CD4-positive, alpha-beta memory T cell (primary cell): ENCODE measurements at places on chromosomes 2 and 18.

DNA sequence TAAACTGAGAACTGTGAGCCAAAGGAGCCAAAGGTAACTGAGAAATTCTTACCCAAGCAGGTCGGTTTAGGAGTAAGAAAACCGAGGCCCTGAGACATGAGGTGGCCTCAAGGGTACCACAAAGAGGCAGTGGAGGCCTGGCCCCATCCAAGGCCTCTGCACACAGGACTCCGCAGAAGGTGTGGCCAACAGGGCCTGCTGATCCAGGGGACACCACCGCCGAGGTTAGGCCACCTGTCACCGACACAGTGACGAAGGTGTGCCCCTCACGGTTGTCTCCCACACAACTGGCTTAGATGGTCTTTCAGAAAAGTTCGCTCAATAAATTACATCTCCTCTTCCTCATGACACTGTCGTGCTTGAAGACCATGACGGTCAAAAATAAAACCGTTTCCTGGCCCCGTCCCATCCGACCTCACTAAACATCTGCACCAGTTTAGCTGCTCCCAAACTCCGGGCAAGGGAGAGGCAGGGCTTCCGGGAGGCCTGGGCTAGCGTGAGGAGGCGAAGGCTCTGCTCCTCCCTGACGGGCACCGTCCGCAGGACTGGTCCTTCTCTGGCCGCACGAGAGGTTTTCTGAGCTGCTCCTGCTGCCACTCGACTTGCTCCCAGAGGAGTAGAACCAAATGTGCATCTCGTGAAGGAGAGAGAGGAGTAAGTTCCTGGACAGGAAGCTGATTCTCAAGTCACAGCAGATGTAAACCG, 442.0 kb downstream of the EIPR1 start:
- DNase-seq = no peak
- H3K4me1 ChIP-seq = no peaks in the 10 kb centered on the region
- no peaks in the 10 kb centered on the region for H3K27me3 ChIP-seq
- no peaks in the 10 kb centered on the region for H3K36me3 ChIP-seq

GRCh38 chr2:6948677-6949351, 31.6 kb downstream of the RNF144A start:
- H3K36me3 ChIP-seq = peaks cover 4% of the 10 kb centered on the region
- no peak for DNase-seq
- no peak overlapping the region for H3K4me3 ChIP-seq
- peaks cover 8% of the 10 kb centered on the region for H3K4me1 ChIP-seq
- H3K27ac ChIP-seq = no peak overlapping the region

GRCh38 chr2:199160081-199160480, 297.7 kb downstream of the SATB2 start:
- H3K27me3 ChIP-seq = no peaks in the 10 kb centered on the region
- no peaks in the 10 kb centered on the region for H3K4me1 ChIP-seq
- H3K4me3 ChIP-seq = no peak overlapping the region
- no peaks in the 10 kb centered on the region for H3K36me3 ChIP-seq

- no peaks in the 10 kb centered on the region for H3K36me3 ChIP-seq
- H3K27me3 ChIP-seq = no peaks in the 10 kb centered on the region
- no peak for DNase-seq
Observed at GRCh38 chr2:216352653-216353270, 19.5 kb downstream of the MARCHF4 start.

GRCh38 chr18:73462092-73462491, 594.3 kb upstream of the NETO1 start:
- DNase-seq = no peak
- no peaks in the 10 kb centered on the region for H3K36me3 ChIP-seq
- no peaks in the 10 kb centered on the region for H3K4me1 ChIP-seq
- H3K27ac ChIP-seq = no peak overlapping the region

GRCh38 chr2:238971318-238972145, 123.6 kb downstream of the TWIST2 start:
- DNase-seq = no peak
- no peaks in the 10 kb centered on the region for H3K4me1 ChIP-seq
- no peak overlapping the region for H3K27ac ChIP-seq
- H3K27me3 ChIP-seq = no peaks in the 10 kb centered on the region
- no peaks in the 10 kb centered on the region for H3K36me3 ChIP-seq
- no peak overlapping the region for H3K4me3 ChIP-seq

- H3K36me3 ChIP-seq = no peaks in the 10 kb centered on the region
- no peak for DNase-seq
- H3K27me3 ChIP-seq = no peaks in the 10 kb centered on the region
- H3K4me3 ChIP-seq = no peak overlapping the region
- no peak overlapping the region for H3K27ac ChIP-seq
Observed at GRCh38 chr2:105181282-105181681, 60.3 kb upstream of the GPR45 start.

DNA sequence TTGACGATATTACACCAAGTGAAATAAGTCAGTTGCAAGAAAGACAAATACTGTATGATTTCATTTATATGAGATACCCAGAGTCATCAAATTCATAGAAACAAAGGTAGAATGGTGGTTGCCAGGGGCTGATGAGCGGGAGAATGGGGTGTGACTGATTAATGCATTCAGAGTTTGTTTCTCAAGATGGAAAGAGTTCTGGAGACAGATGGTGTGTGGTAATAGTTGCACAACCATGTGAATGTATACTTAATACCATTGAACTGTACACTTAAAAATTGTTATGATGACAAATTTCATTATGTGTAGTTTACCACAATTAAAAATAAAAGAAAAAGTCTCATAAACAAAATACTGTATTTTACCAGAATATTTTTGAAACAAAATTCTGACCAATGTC, 117.3 kb downstream of the PIGN start:
- no peak overlapping the region for H3K4me3 ChIP-seq
- H3K4me1 ChIP-seq = no peaks in the 10 kb centered on the region
- no peaks in the 10 kb centered on the region for H3K27me3 ChIP-seq
- no peaks in the 10 kb centered on the region for H3K36me3 ChIP-seq
- H3K27ac ChIP-seq = no peak overlapping the region
- DNase-seq = no peak

DNA sequence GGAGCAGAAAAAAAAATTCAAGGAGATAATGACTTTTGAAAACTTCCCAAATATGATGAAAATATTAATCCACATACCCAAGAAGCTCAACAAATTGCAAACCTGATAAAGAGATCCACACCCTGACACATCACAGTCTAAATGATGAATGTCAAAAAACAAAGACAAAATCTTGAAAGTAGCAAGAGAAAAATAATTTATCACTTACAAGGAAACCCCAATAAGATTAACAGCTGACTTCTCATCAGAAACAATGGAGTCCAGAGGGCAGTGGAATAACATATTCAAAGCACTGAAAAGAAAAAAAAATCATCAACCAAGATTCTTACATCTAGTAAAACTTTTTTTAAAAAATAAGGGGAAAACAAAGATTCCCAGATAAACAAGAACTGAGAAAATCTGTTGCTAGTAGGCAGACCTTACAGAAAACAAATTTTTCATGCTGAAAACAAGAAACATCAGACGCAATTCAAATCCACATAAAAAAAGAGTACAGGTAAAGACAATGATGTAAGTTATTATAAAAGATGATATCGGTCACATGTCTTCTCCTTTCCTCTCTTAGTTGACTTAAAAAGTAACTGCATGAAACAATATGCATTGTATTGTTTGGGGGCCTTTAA, 21.3 kb downstream of the SLC66A2 start:
- no peak overlapping the region for H3K4me3 ChIP-seq
- peaks cover 5% of the 10 kb centered on the region for H3K36me3 ChIP-seq
- DNase-seq = no peak
- no peaks in the 10 kb centered on the region for H3K4me1 ChIP-seq
- no peak overlapping the region for H3K27ac ChIP-seq

- no peak for DNase-seq
- H3K36me3 ChIP-seq = no peaks in the 10 kb centered on the region
- H3K4me1 ChIP-seq = no peaks in the 10 kb centered on the region
- H3K27me3 ChIP-seq = no peaks in the 10 kb centered on the region
- no peak overlapping the region for H3K27ac ChIP-seq
- no peak overlapping the region for H3K4me3 ChIP-seq
Observed at GRCh38 chr2:32844253-32844652, 102.5 kb upstream of the LTBP1 start.

DNA sequence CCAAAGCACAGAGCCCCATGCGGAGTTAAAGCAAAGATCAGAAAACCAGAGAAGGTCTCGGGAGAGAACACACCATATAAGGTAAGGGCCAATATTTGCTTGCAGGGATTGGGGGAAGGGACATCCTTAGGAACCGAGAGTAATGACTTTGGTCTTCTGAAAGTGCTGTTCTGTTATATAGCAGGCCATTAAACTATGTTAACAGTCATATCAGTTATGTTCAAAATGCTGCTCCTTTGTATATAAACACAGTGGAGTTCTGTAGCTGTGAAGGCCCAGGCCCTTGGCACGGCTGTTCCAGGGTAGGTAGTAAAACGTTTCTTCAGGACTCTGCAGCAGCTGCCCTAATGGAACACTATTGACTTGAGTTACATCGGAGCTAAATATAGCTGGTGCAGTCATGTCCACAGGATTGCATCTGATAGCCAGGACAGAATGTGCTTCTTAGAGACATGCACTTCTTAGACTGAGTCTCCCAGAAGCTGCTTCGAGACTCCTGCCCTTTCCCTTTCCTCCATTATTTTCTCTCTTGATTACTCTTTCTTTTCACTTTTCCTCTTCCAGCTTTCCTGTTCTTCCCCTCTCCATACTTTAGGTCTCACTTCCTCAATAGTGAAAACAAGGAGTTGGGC, 122.4 kb downstream of the SETBP1 start:
- no peaks in the 10 kb centered on the region for H3K36me3 ChIP-seq
- H3K27ac ChIP-seq = no peak overlapping the region
- H3K27me3 ChIP-seq = no peaks in the 10 kb centered on the region
- H3K4me1 ChIP-seq = no peaks in the 10 kb centered on the region
- DNase-seq = no peak

DNA sequence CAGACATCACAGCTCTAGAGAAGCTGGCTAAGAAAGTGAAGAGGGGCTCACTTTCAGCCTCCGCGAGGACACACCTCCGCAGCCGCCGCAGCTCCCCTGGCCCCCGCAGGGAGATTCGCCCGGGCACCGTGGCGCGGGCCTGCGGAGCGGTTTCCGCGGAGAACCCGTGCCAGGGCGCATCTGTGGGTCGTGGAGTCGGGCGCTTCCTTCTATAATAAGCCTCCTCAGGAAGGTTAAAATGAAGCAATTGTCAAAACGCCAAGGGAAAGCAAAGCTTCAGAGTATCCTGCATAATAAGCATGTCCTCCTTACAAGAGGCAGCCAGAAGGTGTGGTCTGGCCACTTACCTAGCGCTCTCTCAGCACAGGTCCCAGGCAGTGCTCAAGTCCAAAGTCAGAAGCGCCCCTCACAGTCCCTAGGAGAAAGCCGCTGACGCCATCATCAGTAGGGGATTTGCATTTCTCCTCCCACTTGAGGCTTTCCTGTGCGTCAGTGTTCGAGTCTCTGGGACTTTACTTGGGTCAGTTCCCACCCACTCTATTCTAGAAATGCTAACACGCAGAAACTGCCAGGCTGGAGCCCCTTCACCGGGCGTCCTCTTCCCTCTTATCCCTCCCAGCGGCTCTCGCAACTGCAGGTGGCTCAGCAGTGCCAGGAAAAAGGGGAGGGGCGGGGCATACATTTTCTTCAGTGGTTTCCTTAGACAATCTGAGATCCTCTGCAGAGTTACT, at the start of gene STAT4:
Gene STAT4 (minus strand): TSS at position 395 of the 731 bp plus-strand sequence. CDS start 2,791 bp downstream, outside the sequence.
- peak within 1 kb of the TSS; percentile 99 for H3K27ac ChIP-seq
- H3K27me3 ChIP-seq = no peaks in the 10 kb centered on the region

GRCh38 chr2:100004959-100005387, 137.4 kb downstream of the AFF3 start:
- no peaks in the 10 kb centered on the region for H3K36me3 ChIP-seq
- H3K4me3 ChIP-seq = no peak overlapping the region
- DNase-seq = no peak
- H3K27ac ChIP-seq = no peak overlapping the region
- H3K4me1 ChIP-seq = no peaks in the 10 kb centered on the region

DNA sequence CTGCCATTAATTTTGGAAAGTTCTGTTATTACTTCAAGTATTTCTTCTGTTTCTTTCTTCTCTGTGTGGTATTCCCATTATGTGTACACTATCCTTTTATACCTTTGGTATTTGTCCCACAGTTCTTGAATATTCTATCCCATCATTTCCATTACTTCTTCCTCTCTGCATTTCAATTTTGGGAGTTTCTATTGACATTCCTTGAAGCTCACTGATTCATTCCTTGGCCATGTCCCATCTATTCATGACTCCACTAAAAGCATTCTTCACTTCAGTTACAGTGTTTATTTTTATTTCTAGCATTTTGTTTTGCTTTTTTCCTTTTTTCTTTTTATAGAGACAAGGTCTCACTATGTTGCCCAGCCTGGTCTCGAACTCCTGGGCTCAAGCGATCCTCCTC, 30.3 kb downstream of the PROC start:
- H3K4me3 ChIP-seq = no peak overlapping the region
- no peak for DNase-seq
- H3K27ac ChIP-seq = no peak overlapping the region
- no peaks in the 10 kb centered on the region for H3K36me3 ChIP-seq
- no peaks in the 10 kb centered on the region for H3K4me1 ChIP-seq
- no peaks in the 10 kb centered on the region for H3K27me3 ChIP-seq

DNA sequence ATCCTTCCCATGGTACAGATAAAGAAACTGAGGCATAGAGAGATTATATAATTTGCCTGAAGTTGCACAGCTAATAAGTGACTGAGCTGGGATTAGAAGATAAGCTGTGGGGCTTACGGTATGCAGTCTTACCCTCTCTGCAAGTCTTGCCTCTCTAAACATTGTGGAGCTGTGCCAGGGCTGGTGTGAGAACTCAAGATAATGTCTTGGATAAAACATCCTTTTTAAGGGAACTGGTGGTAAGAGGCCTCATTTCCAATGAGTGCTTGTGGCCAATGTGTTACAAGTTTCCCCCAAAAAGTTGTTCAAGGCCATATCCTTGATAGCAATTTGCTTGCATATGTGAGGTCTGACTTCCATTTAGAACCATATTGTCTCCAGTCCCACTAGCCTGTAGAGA, 84.3 kb upstream of the ETAA1 start:
- no peaks in the 10 kb centered on the region for H3K4me1 ChIP-seq
- no peak overlapping the region for H3K4me3 ChIP-seq
- no peak for DNase-seq
- H3K27ac ChIP-seq = no peak overlapping the region
- no peaks in the 10 kb centered on the region for H3K27me3 ChIP-seq

GRCh38 chr2:200242570-200242969, 63.9 kb upstream of the SPATS2L start:
- H3K27me3 ChIP-seq = no peaks in the 10 kb centered on the region
- H3K4me1 ChIP-seq = no peaks in the 10 kb centered on the region
- no peak overlapping the region for H3K4me3 ChIP-seq
- H3K36me3 ChIP-seq = no peaks in the 10 kb centered on the region
- H3K27ac ChIP-seq = no peak overlapping the region
- DNase-seq = no peak

DNA sequence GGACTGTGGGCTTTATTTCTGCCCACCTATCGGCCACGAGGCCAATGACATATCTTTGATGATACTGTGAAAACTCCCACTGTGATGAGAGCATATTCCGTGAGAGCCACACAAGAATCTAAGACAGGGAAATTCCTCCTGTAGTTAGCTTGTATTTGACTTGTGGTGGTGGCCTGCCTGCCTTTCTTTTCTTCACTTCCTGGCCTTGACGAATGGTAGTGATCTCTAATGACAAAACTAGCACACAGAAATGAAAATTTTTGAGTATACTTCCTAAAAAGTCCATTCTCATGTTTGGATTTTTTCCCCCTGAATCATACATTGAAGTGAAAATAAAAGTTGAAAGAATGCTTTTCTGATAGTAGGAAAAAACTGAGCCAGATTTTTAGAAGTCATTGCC, 94.4 kb downstream of the MGAT5 start:
- H3K4me3 ChIP-seq = no peak overlapping the region
- peaks cover 7% of the 10 kb centered on the region for H3K36me3 ChIP-seq
- H3K4me1 ChIP-seq = no peaks in the 10 kb centered on the region
- no peaks in the 10 kb centered on the region for H3K27me3 ChIP-seq
